ENCODE measurements at places on chromosomes 3 and 15. TPM values are rescaled to one million over a fixed set of nuclear protein-coding genes. Genes with fewer than 3 reads are reported as not detected.
A peak's percentile ranks its signal among the peaks of the same experiment; 100 is the strongest.

LTF gene
- total RNA-seq = not detected

EAF2 gene
- 1.5 TPM for total RNA-seq

DNA sequence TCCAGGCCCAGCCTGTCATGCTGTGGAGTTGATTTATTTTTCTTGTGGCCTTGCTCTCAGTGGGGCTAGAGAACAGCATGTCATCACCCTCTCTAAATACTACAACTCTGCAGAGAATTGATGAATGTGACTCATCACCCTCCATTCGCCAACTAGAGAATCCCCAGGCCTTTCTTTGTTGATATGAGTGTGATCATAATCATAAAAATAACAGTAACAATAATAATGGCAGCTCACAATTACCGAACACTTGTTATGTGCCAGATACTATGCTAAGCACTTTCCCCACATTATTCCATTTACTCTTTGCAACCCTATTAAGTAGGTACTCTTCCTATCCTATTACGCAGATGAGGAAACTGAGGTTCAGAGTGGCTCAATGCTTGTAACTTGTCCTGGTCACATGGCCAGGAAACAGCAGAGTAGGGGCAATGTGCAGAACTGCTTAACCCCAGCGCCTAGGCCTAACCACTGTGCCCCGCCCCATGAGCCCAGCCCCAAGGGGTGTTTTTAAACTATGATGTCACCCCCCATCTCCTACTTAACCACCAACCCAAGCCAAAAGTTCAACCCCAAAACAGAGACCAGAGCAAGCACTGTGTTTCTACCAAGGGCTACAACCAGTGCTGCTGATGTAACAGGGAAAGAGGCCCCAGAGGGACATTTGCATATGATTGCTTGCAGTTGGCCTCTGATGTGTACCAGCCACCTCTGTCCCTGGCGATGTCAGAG, 104.5 kb downstream of the ADCY5 start:
- peak; percentile 6 for DNase-seq

DNA sequence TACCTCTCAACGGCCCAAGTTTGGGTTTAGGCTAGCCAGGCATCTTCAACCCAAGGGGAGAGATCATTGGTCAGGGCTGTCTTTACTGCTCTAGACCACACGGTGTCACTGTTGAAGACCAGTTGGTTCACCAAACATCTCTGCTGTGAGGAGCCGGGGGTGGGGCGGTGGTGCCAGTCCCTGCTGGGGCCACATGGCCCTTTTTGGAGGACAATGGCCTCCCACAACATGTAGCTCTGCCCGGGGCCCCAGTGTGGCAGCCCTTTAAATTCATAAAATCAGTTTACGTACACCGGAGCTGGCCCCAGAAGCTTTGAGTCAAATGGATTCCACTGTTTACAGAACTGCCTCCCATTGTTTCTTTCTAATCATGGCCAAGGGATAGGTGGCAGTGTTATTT, 19.1 kb upstream of the TM4SF18 start:
- peak; percentile 70 for DNase-seq

GRCh38 chr3:16243706-16244490, 20.8 kb downstream of the DPH3 start:
- peak; percentile 9 for DNase-seq

- DNase-seq = no peak
Observed at GRCh38 chr3:148202386-148202785, 495.3 kb upstream of the AGTR1 start.

- DNase-seq = no peak
Observed at GRCh38 chr3:151835751-151836525, 22.0 kb downstream of the AADAC start.

GRCh38 chr3:34742151-34742550, 897.2 kb upstream of the ARPP21 start:
- DNase-seq = no peak
